ENCODE measurements at places on chromosomes 3 and 15. TPM values are rescaled to one million over a fixed set of nuclear protein-coding genes. Genes with fewer than 3 reads are reported as not detected.

DNA sequence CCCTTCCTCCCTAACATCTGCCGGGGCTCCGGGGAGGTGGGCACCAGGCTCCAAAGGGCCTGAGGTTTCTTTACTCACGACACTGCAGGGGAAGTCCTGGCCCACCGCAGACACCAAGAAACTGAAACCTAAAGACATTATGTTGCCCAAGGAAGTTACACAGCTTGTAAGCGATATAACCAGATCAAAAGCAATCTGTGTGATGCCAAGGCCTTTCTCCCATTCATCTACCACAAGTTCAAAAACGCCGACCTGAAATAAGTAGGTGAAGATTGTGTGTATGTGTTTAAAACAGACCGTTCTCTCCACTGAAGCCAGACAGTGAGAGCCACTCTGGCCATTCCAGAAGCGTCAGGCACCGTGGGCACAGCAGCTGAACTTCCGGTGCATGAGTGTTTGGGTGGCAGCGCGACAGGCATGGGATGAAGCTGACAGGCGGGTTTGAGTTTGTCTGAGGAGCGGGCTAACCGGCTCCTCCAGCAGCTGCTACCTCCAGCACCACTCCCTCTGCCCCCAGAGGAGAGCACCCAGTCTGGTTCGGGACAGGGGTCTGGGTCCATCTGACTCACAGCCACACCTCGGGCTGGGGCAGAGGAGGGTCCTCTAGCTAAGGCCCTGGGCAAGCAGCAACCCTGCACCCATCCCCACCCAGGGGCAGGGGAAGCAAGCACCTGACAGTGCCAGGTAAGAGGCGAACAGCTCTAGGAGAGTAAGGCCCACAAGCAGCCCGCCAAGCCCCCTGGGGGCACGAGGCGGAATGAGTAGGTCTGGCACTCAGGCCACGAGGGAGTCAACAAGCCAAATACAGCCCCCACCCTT is 1.3 kb downstream of the TNK2 start:
- no peaks in the 10 kb centered on the region for H3K27me3 ChIP-seq
- H3K4me1 ChIP-seq, result peaks cover 10% of the 10 kb centered on the region
- H3K27ac ChIP-seq, result peak overlapping the region; percentile 81
- no peaks in the 10 kb centered on the region for H3K36me3 ChIP-seq
- peak; percentile 77 for DNase-seq
- peak overlapping the region; percentile 94 for H3K4me3 ChIP-seq

DNA sequence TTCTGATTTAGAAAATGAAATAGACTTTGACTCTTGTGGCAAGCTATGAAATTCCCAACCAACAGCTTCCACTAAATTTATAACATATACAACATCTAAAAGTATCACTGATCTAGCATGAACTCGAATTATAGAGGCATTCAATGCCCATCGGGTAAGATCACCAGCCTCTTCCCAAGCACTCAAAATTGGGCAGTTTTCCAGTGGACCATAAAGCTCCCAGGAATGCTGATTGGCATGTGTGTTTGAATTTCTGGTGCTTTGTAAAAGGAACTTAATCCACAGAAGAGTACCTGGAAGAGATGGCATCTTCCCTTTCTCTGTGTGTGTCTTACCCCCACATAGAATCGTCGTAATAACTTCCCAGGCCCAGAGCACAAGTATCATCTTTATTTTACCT is 10.0 kb downstream of the LRTM1 start:
- H3K27ac ChIP-seq, result no peak overlapping the region
- no peak for DNase-seq
- H3K27me3 ChIP-seq, result no peaks in the 10 kb centered on the region
- H3K4me3 ChIP-seq, result no peak overlapping the region
- no peaks in the 10 kb centered on the region for H3K36me3 ChIP-seq

DNA sequence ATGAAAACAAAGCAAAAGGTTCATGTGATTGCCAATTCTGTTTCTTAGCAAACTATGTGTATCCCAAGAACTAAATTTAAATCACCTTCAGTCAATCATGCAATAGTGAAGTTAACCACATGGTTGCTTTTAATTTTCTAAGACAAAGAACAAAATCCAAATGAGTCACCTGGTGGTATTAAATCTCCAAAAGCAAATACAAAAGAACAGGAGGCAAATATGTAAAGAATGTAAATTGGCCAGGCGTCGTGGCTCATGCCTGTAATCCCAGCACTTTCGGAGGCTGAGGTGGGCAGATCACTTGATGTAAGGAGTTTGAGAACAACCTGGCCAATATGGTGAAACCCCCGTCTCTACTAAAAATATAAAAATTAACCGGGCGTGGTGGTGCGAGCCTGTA is 54.2 kb upstream of the PIK3R4 start:
- no peak overlapping the region for H3K4me3 ChIP-seq
- DNase-seq, result no peak
- H3K4me1 ChIP-seq, result no peaks in the 10 kb centered on the region
- no peaks in the 10 kb centered on the region for H3K36me3 ChIP-seq
- no peak overlapping the region for H3K27ac ChIP-seq
- no peaks in the 10 kb centered on the region for H3K27me3 ChIP-seq

- peaks cover 4% of the 10 kb centered on the region for H3K4me1 ChIP-seq
- H3K27me3 ChIP-seq, result no peaks in the 10 kb centered on the region
- DNase-seq, result no peak
- no peak overlapping the region for H3K27ac ChIP-seq
- no peak overlapping the region for H3K4me3 ChIP-seq
Observed at GRCh38 chr3:65995515-65995914, 43.2 kb downstream of the MAGI1 start.

- H3K27me3 ChIP-seq, result no peaks in the 10 kb centered on the region
- DNase-seq, result no peak
- H3K4me1 ChIP-seq, result peaks cover 11% of the 10 kb centered on the region
- H3K27ac ChIP-seq, result peak overlapping the region; percentile 53
- no peak overlapping the region for H3K4me3 ChIP-seq
- H3K36me3 ChIP-seq, result no peaks in the 10 kb centered on the region
Observed at GRCh38 chr3:71497971-71498444, 85.5 kb downstream of the FOXP1 start.

- H3K27ac ChIP-seq, result no peak overlapping the region
- peaks cover 6% of the 10 kb centered on the region for H3K4me1 ChIP-seq
- no peaks in the 10 kb centered on the region for H3K27me3 ChIP-seq
- no peak overlapping the region for H3K4me3 ChIP-seq
- no peaks in the 10 kb centered on the region for H3K36me3 ChIP-seq
Observed at GRCh38 chr15:89677381-89677780, 1.8 kb downstream of the PLIN1 start.

The PPM1L gene
- 136 TPM for total RNA-seq

The CPEB1 gene
- total RNA-seq, result 2.2 TPM

The CFAP20DC gene
- total RNA-seq, result 3.3 TPM
